ENCODE measurements at places on chromosomes 2 and 18.

DNA sequence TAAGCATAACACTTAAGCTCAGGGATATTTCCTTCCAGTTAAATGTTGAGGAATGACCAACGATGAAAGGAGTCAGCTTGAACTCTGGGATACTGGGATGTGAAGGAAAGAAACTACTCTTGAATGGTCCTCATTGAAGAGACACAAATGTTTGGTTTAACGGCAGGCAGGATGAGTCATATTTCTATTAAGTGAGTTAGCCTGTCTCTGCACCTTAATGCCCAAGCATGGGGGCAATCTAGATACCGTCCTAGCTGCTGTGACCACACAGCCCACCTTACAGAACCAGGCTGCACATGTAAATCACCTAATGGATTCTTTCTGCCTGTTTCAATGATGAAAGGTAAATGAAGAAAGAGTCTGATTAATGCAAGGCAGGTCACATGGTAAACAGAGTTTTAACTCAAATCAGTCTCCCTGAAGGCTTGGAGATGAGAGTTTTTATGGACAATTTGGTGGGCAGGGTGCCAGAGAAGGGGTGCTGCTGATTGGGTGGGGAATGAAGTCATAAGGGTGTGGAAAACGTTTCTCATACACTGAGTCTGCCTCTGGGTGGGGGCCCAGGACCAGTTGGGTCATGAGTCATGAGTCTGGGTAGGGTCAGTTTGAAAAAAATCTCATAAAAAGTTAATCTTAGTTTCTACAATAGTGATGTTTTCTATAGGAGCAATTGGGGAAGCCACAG, 144.6 kb upstream of the MMADHC start:
- H3K27me3 ChIP-seq = no peaks in the 10 kb centered on the region
- no peaks in the 10 kb centered on the region for H3K4me1 ChIP-seq
- H3K4me3 ChIP-seq = no peak overlapping the region
- no peak overlapping the region for H3K27ac ChIP-seq
- DNase-seq = no peak
- no peaks in the 10 kb centered on the region for H3K36me3 ChIP-seq

DNA sequence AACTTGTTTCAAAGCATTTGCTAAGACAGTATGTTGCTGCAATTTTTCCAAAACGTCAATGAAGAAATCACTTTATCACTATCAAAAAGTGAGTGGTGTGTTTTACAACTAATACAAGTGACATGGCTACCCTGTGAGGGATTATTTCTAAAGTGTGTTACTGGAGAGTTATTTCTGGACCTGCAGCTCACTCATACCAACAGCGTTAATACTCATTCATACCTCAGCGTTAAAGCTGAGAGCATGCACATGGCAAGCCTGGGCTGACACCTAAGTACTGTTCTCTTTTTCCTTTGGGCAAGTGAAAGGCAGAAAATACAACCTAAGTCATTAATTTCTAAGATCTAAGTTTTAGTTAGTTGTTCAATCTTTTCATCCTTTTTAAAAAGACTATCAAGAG, 13.0 kb upstream of the MRPL19 start:
- no peak overlapping the region for H3K27ac ChIP-seq
- DNase-seq = no peak
- no peak overlapping the region for H3K4me3 ChIP-seq

DNA sequence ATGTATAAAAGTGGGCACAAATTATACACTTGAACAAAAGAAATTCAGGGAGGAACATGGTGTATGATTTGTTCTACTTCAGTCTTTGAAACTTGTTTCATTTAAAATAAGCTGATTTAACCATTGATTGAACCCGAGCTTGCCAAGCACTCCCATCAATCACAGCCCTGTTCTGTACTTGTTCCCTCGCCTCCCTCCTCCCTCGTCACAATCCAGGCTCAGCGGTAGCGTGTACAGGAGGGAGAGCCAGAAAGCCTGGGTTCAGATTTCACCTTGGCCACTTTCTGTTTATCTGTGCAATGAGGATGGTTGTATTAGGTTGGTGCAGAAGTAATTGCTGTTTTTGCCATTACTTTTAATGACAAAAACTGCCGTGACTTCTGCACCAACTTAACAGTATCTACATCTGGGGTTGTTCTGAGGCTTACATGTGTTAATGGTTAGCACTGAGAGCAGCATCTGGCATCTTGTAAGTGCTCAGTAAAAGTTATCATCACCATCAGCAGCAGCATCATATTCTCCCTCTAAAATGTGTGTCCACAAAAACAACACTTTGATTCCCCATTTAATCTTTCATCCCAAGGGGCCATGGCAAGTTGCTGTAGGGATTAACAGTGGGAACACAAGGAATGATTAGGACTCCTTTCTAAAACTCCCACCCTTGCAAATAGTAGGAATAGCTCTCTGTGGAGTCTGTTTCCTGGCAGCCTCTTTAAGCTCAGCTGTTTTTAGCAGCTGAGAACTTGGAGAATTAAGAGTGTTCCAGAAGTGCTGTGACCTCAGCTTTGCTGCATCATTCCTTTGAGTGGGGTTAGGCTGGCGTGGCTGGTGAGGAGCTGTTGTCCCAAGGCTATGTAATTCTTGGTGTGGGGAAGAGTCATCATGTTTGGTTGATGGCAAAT, 4.7 kb downstream of the DPYSL5 start:
- no peak for DNase-seq
- no peak overlapping the region for H3K27ac ChIP-seq
- H3K4me1 ChIP-seq = peaks cover 4% of the 10 kb centered on the region

DNA sequence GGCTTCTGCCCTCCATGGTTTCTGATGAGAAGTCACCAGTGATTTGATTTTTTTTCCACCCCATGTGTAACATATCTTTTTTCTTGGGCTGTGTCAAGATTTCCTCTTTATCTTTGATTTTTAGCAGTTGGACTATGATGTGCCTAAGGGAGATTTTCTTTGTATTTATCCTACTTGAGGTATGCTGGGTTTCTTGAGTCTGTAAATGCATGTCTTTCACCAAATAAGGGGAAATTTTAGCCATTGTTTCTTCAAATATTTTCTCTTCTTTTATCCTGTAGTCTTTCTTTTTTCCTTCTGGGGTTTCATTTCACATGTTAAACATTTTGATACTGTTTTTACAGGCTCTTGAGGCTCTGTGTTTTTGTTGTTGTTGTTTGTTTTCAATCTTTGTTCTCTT, 33.7 kb upstream of the PLB1 start:
- H3K4me1 ChIP-seq = no peaks in the 10 kb centered on the region
- no peak overlapping the region for H3K27ac ChIP-seq
- peaks cover 8% of the 10 kb centered on the region for H3K27me3 ChIP-seq
- no peak overlapping the region for H3K4me3 ChIP-seq
- DNase-seq = no peak

GRCh38 chr2:50535971-50536759, 495.8 kb downstream of the NRXN1 start:
- H3K36me3 ChIP-seq = no peaks in the 10 kb centered on the region
- no peak overlapping the region for H3K4me3 ChIP-seq
- no peaks in the 10 kb centered on the region for H3K27me3 ChIP-seq
- H3K4me1 ChIP-seq = no peaks in the 10 kb centered on the region
- H3K27ac ChIP-seq = no peak overlapping the region

GRCh38 chr18:42306594-42306980, 351.6 kb downstream of the PIK3C3 start:
- H3K27me3 ChIP-seq = no peaks in the 10 kb centered on the region
- no peak overlapping the region for H3K27ac ChIP-seq
- H3K4me1 ChIP-seq = no peaks in the 10 kb centered on the region
- H3K36me3 ChIP-seq = no peaks in the 10 kb centered on the region
- no peak overlapping the region for H3K4me3 ChIP-seq

- no peak overlapping the region for H3K4me3 ChIP-seq
- no peak for DNase-seq
- H3K36me3 ChIP-seq = peaks cover 10% of the 10 kb centered on the region
- no peak overlapping the region for H3K27ac ChIP-seq
- no peaks in the 10 kb centered on the region for H3K27me3 ChIP-seq
- H3K4me1 ChIP-seq = peaks cover 5% of the 10 kb centered on the region
Observed at GRCh38 chr2:72955228-72956049, 38.1 kb downstream of the EMX1 start.

DNA sequence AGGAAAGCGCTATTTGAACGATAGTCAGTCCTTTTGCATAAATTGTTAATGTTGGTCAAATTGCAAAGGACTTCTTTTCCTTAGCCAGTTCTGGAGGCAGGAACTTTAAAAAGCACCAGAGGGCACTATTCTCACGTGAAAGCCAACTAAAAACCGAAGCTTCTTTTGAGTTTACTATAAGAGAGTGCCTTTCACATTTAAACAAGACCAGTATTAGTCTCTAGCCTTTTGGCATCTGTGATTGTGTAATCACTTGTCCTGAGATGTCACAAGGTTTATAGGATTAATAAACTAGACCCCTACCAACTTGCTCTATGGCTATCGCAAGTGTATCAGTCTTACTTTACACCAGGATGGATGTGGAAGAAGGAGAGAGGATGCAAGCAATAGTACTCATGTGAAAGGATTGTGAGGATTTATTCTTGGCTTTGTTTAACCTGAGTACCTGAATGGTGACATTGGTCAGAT, 14.4 kb upstream of the STAT4 start:
- H3K27me3 ChIP-seq = peaks cover 19% of the 10 kb centered on the region
- no peak overlapping the region for H3K4me3 ChIP-seq
- H3K36me3 ChIP-seq = no peaks in the 10 kb centered on the region
- no peak for DNase-seq
- H3K4me1 ChIP-seq = peaks cover 2% of the 10 kb centered on the region
- H3K27ac ChIP-seq = no peak overlapping the region

- H3K27me3 ChIP-seq = no peaks in the 10 kb centered on the region
- peaks cover 19% of the 10 kb centered on the region for H3K4me1 ChIP-seq
- peak overlapping the region; percentile 98 for H3K27ac ChIP-seq
- peak overlapping the region; percentile 94 for H3K4me3 ChIP-seq
Observed at GRCh38 chr18:21599585-21600525, 649 bp downstream of the ESCO1 start.

GRCh38 chr18:55346387-55346786, 241.6 kb downstream of the TCF4 start:
- DNase-seq = no peak
- no peaks in the 10 kb centered on the region for H3K27me3 ChIP-seq
- H3K4me3 ChIP-seq = no peak overlapping the region

GRCh38 chr18:26215247-26215970, 10.8 kb upstream of the TAF4B start:
- peaks cover 22% of the 10 kb centered on the region for H3K4me1 ChIP-seq
- H3K27me3 ChIP-seq = no peaks in the 10 kb centered on the region
- DNase-seq = peak; percentile 23
- H3K27ac ChIP-seq = peak overlapping the region; percentile 94

- peak overlapping the region; percentile 83 for H3K4me3 ChIP-seq
- peaks cover 19% of the 10 kb centered on the region for H3K27me3 ChIP-seq
- peaks cover 4% of the 10 kb centered on the region for H3K36me3 ChIP-seq
- H3K4me1 ChIP-seq = peaks cover 18% of the 10 kb centered on the region
Observed at GRCh38 chr2:88765154-88765888, 73.8 kb downstream of the RPIA start.

DNA sequence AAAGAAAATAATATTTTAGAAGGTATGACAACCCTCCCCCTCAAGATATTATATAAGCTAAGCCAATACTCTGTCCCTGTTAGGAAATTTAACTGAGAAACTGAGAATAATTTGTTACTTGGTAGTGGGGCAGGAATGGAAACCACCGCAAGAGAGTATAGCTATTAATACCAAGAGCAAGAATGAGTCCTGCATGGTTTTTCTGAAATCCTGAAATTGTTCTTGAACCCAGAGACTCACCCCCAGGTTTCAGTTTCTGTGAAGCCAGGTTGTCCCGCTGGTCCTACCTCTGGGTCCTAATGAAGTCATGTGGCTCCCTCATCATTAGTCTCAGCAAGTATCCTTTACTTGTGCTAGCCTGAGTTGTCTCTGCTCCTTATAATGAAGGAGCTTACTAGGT, 671.0 kb upstream of the ACVR2A start:
- DNase-seq = no peak
- H3K27me3 ChIP-seq = no peaks in the 10 kb centered on the region
- H3K36me3 ChIP-seq = no peaks in the 10 kb centered on the region
- no peak overlapping the region for H3K27ac ChIP-seq
- no peak overlapping the region for H3K4me3 ChIP-seq

GRCh38 chr2:124241-124880, 78.1 kb upstream of the FAM110C start:
- H3K27me3 ChIP-seq = peaks cover 15% of the 10 kb centered on the region
- H3K36me3 ChIP-seq = no peaks in the 10 kb centered on the region
- no peak overlapping the region for H3K4me3 ChIP-seq
- H3K27ac ChIP-seq = no peak overlapping the region
- DNase-seq = no peak

- H3K36me3 ChIP-seq = no peaks in the 10 kb centered on the region
- no peak for DNase-seq
- peaks cover 31% of the 10 kb centered on the region for H3K27me3 ChIP-seq
Observed at GRCh38 chr2:235592430-235592829, 98.6 kb downstream of the AGAP1 start.

GRCh38 chr2:113965644-113966043, 75.8 kb downstream of the ACTR3 start:
- no peak overlapping the region for H3K4me3 ChIP-seq
- no peak for DNase-seq
- no peaks in the 10 kb centered on the region for H3K27me3 ChIP-seq
- peaks cover 28% of the 10 kb centered on the region for H3K36me3 ChIP-seq

GRCh38 chr2:175575346-175576258, 394.1 kb upstream of the ATP5MC3 start:
- peaks cover 2% of the 10 kb centered on the region for H3K36me3 ChIP-seq
- peak overlapping the region; percentile 15 for H3K27ac ChIP-seq
- H3K27me3 ChIP-seq = no peaks in the 10 kb centered on the region

- H3K4me3 ChIP-seq = no peak overlapping the region
- no peaks in the 10 kb centered on the region for H3K36me3 ChIP-seq
- no peaks in the 10 kb centered on the region for H3K27me3 ChIP-seq
- no peaks in the 10 kb centered on the region for H3K4me1 ChIP-seq
- no peak for DNase-seq
Observed at GRCh38 chr18:27413495-27414401, 228.6 kb upstream of the CHST9 start.

GRCh38 chr2:86485103-86485502, 43.9 kb downstream of the KDM3A start:
- H3K27me3 ChIP-seq = no peaks in the 10 kb centered on the region
- no peak overlapping the region for H3K4me3 ChIP-seq
- no peak for DNase-seq
- peaks cover 5% of the 10 kb centered on the region for H3K4me1 ChIP-seq

DNA sequence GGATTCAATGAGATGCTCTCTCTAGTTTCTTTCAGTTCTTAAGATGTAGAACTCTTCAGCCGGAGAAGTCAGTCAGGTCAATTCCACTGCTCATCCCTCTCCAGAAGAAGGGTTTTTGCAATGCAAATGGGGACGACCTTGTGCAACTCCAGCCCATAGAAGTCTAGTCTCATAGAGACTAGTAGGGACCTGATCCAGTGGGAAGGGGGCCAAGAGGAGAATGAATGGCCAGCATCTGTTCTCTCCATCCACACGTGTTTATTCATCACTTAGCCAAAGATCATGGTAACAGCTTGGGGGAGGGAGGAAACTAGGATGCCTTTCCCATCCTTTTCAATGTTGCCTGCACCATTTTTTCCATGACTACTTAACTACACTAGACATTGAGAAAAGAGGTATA, 120.2 kb downstream of the LAMA3 start:
- no peak overlapping the region for H3K27ac ChIP-seq
- H3K27me3 ChIP-seq = peaks cover 3% of the 10 kb centered on the region
- H3K4me3 ChIP-seq = no peak overlapping the region
- peaks cover 5% of the 10 kb centered on the region for H3K4me1 ChIP-seq
- DNase-seq = no peak
- no peaks in the 10 kb centered on the region for H3K36me3 ChIP-seq

All from stimulated activated naive B cell treated with anti-CD40 and anti-IgM and Interleukin-4, amounts not matched to agents 10 μg/mL and 1 μg/mL and 100 μg/mL, for 72 hours (primary cell).